ENCODE measurements at places on chromosomes 16 and 17.

DNA sequence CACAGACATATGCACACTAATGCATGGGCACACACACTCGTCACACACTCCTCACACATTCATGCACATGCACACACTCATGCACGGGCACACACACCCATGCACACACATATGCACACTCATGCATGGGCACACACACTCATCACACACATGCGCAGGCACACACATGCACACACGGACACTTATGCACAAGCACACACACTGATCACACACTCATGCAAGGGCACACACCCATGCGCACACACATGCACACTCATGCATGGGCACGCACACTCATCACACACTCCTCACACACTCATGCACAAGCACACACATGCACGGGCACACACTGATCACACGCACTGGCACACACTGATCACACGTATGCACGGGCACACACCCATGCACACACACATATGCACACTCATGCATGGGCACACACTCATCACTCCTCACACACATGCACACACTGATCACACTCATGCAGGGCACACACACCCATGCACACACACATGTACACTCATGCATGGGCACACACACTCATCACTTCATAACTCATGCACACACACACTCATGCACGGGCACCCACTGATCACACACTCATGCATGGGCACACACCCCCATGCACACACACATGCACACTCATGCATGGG, 16.1 kb downstream of the ADGRG1 start:
- no peak for DNase-seq

- DNase-seq: no peak
These were observed 11.9 kb downstream of the IRF8 start for GRCh38 chr16:85910854-85911247.

DNA sequence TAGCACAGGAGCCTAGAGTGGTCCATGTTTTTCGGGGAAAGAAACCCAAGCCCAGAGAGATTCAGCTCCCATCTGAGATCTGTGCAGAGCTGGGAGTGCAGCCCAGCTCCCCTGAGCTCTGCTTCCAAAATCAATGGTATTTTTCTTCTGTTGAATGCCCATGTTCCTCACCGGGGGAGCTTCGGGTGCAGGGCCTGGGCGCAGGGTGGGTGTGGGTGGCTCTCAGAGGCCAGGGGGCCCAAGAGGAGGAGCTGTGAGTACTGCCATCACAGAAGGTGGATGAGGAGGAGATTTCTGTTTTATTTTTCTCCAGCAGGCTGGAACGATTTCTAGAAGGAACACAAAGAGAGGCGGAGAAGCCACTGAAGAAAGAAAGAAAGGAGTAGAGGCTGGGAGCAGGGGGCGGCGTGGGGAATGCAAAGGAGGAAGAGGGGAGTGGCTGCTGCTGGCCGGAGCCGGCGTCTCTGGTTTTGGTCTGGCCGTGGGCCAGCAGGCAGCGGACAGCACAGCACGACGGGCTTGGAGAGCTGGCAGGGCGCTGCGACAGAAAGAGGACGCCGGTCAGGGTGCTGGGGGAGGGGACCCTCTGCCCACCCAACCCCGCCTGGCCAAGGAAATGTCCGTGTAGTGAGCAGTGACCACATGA, 76.2 kb upstream of the KSR1 start:
- DNase-seq: no peak

DNA sequence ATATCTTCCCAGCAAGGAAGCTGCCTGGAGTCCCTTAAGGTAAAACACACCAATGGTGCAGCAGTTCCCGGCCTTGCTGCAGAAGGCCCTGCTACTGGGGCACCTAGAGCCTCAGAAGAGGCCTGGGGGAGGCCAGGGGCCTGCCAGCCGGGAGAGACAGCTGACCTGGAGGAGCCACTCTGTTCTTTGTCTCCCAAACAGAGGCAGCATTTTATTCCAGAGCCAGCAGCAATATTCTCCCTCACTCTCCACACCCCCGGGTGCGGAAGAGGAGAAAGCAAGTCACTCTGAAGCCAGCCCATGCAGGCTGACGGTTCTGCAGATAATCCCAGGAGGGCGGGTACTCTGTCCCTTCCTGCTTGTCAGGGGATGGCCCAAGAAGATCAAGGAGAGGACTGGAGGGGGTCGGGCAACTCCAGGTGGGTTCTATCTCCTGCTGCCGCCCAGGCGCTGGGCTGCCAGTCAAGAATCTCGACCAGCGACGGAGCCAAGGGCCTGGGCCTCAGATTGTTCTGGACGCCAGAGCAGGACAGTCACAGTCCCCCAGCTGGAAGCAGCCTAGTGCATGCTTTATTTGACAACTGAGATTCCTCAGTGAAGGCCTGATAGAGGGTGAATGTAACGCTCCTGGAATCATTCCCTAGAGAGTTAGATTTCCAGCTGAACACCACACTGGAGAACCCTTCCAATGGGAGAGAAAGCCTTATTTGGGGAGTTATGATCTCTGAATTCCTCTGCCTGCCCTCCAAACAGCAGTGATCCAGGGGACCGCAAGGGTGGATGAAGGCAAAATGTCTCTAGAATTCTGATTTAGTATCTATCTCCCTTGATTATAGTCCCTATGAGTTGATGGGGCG, 1.1 kb upstream of the KIFC3 start:
- DNase-seq: no peak

DNA sequence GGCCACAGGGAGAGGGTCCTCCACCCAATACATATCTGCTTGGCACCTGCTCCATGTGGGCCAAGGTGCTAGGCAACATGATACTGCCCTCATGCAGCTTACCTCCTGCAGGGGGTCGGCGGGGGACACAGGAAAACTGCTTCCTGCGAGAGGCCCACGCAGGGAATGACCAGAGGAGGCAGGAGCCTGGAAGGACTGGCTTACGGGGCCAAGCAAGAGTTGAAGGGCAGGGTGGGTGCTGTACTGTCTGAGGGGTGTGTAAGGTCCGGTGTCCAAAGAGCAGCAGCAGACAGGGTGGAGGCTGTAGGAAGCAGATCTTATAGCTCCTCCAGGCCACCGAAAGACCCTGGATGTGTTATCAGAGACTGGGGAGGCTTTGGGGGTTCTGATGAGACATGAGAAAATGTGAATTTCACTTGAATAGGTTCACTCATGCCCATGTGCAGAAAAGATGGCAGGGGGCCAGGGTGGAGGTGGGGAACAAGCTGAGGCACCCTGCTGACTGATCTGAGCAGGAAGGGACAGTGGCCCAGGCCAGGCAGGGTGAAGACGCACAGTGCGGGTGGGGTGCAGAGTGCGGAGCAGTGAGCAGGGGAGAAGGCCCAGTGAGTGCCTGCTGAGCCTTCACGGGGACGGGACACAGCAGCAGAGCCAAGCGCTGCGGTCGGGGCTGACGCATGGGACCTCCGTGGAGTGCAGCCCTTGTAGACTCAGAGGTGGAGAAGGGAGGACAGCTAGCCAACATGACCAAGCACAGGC, 8.3 kb downstream of the FLCN start:
- DNase-seq: no peak

DNA sequence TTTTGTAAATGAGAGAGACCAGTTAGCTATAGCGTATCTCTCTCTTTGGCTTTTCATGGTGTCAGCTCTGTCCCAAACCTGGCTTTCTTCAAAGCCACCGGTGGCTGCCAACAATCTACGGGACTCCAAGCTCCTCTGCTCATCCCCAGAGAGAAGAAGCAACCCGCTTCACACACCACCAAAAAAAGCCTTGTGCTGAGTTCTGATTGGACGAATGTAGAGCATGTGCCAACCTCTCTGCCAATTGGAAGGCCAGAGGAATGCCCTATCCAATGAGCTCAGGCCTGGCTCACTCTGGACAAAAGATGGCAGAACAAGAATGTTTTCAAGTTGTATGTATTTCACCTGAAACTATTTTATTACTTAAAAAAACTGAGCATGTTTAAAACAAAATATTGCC, 202.4 kb downstream of the C16orf95 start:
- no peak for DNase-seq

- DNase-seq: peak; percentile 83
These were observed 152.2 kb upstream of the TBX2 start for GRCh38 chr17:61247439-61247838.

GRCh38 chr17:73765824-73766563, 121.7 kb upstream of the SDK2 start:
- DNase-seq: no peak

DNA sequence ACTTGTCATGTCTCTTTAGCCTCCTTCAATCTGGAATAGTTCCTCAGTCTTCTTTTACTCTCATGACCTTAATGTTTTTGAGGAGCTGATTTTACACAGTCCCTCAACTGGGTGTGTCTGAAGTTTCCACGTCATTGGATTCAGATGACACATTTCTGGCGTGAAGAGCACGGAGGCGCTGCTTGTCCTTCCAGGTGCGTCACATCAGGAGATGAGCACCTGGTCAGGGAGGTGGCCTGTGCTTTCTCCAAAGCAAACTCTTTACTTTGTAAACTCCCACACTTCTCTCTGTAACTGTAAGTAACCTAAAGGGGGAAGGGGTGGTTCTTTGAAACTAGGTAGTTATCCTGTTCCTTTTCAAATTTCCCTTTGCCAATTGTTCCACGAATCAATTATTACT, 52.5 kb upstream of the MNT start:
- no peak for DNase-seq

- DNase-seq: no peak
These were observed 72.6 kb upstream of the RPL38 start for GRCh38 chr17:74130841-74131240.

DNA sequence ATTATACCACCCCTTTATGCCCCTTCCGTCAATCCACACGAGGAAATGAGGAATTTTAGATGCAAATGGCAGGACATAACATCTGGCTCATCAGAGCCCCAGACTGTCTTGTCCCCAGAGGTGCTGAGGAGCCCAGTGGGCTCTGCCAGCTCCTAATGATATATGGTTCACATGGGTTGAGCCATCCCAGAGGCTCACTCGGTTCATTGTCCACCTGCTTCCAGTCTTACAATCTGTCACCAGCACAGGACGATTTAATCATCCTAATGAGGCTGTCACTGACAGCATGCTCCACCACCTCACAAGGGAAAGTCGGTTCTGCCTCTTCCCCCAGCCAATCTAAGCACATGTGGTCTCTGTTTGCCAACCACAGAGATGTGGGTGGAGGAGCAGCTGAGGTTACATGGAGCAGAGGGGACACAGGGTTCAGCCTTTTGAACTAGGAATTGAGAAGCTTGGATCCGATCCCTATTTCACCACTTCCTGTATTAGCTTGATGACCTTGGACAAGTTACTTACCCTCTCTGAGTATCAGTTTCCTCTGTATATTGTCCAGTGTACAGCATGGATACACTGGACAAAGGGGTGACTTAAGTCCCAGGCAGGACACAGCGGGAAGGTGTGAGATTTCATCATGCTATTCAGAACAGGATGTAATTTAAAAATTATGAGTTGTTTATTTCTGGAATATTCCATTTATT, 27.0 kb upstream of the DHX8 start:
- DNase-seq: no peak

DNA sequence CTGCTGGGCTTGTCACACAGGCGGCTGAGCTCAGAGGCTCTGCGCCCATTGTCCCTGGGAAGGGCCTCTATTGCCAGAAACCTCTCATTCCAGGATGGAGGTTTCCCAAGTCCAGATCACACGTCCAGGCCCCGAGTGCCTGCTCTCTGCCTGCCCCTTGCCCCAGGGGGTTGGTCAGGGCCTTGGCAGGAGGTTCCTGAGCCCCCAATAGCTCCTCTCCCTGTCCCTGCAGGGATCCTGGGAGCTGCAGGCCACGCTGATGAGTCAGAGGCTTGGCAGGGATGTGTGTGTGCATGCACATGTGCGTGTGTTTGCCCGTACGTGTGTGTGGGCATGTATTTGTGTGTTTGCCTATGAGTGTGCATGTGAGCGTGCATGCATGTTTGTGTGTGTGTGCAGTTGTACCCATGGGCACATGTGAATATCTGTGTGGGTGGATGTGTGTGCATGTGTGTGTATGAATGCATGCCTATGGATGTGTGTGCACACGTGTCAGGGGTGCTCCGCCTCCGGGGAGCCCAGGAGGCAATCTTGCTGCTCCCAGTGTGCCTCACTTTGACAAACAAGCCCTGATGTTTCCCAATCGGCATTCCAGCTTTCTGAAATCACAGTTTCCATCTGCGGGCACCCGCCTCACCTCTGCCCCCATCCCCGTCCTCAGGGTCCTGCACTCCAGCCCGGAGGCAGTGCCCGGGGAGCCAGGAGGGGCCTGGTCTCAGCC, 98.4 kb upstream of the GSE1 start:
- peak; percentile 95 for DNase-seq

- peak; percentile 66 for DNase-seq
These were observed 3.9 kb upstream of the SETD1A start for GRCh38 chr16:30953511-30954124.

DNA sequence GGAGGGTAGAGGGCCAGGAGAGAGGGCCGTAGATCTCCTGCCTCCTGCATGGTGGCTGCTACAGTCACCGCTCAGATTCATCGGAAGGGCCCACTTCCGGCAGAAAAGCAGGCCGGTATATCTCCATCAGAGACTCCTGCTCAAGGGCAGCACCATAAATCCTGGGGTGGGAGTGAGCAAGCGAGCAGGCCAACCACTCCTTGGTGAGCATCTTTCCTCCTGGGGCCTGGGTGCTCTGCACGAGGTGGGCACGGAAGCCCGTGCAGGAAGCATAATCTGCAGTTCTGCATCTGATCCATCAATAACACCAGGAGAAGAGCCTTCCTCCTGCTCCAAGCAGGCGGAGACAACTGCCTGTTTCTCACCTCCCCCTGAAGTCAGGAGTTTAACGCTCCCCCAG, 57.4 kb upstream of the TMEM132E start:
- DNase-seq: no peak

DNA sequence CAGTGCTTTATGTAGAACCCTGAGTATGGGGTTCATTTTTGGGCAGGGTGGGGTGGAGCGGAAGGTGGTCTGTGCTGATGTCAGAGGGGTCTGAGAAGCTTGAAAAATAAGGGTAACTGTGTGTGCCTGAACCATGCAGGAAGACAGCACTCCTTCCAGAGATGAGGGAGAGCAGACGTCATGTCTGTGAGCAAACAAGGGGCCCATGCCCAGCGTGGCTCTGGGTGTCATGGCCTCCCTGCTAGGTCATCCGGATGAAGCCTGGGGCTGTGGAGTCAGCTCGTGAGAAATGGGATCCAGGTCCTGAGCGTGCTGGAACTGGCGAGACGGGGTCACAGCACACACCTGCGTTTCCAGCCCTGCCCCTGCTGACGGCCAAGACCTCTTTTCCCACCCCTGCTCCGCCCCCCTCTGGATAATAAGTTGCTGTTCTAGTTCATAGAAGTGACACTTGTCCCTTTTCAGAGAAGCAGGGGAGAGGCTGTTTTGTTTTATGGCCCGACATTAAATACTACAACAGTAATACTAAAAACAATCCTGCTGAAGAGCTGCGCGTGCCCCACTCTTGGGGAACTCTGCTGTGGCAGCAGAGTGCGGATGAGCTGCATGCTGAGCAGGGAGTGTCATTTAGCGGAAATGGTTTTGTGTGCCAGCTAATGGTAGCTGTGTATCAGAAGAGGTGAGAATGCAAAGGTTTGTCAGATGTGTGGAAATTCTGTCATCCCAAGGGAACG, 92.6 kb downstream of the RPTOR start:
- DNase-seq: no peak

Measured in smooth muscle cell of the brain vasculature (primary cell).